ENCODE measurements at places on chromosomes 5 and 9. TPM values are rescaled to one million over a fixed set of nuclear protein-coding genes. Genes with fewer than 3 reads are reported as not detected.

Gene DMRT3
- total RNA-seq = not detected

Gene PCDHB14
- total RNA-seq = 8.4 TPM

Gene ENTPD8
- 0.21 TPM for total RNA-seq

Gene DAB2
- 70.7 TPM for total RNA-seq

Gene SPINK14
- total RNA-seq = not detected

Gene KCNT1
- not detected for total RNA-seq

DNA sequence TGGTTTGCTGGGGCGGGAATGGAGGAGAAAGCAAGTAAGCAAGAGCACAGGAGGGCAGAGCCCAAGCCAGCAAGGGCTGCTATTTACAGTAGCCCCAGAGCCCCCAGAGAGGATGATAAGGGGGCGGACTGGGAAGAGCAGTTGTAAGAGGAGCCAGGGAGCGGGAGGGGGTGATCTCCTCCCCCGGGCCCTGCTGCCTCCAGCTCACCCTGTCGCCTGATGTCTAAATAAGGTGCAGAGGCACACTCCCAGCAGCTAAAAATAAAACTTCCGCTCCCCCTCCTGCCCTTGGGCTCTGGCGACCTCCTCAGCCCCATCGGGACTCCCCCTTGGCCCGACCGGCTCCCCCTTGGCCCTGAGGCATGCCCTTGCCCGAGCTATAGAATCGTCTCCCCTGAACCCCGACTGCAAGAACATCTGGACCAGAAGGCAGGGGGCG is 14.4 kb upstream of the CCDC69 start:
- H3K4me3 ChIP-seq = no peak overlapping the region
- H3K36me3 ChIP-seq = no peaks in the 10 kb centered on the region
- H3K27me3 ChIP-seq = peaks cover 6% of the 10 kb centered on the region
- H3K4me1 ChIP-seq = peaks cover 2% of the 10 kb centered on the region
- no peak for DNase-seq
- no peak overlapping the region for H3K27ac ChIP-seq

DNA sequence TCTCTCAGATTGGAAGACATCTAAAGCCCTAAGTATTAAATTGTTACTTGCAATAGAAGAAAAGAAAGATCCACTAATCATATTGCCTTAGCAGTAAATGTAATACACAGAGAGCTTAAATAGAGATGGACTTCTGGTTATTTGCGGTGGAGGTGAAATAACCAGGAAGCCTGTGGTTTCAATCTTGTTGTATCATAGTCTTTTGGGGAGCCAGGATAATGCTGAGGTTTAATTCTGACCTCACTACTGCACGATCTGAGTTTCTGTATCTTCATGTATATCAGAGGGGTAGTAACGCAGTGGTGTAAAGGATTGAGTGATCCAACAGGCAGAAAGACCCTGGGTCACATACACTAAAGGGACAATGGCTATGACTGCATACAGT is 71.7 kb downstream of the ANKRD55 start:
- H3K27ac ChIP-seq = no peak overlapping the region
- H3K27me3 ChIP-seq = no peaks in the 10 kb centered on the region
- H3K4me3 ChIP-seq = no peak overlapping the region
- no peak for DNase-seq
- H3K4me1 ChIP-seq = peaks cover 37% of the 10 kb centered on the region

DNA sequence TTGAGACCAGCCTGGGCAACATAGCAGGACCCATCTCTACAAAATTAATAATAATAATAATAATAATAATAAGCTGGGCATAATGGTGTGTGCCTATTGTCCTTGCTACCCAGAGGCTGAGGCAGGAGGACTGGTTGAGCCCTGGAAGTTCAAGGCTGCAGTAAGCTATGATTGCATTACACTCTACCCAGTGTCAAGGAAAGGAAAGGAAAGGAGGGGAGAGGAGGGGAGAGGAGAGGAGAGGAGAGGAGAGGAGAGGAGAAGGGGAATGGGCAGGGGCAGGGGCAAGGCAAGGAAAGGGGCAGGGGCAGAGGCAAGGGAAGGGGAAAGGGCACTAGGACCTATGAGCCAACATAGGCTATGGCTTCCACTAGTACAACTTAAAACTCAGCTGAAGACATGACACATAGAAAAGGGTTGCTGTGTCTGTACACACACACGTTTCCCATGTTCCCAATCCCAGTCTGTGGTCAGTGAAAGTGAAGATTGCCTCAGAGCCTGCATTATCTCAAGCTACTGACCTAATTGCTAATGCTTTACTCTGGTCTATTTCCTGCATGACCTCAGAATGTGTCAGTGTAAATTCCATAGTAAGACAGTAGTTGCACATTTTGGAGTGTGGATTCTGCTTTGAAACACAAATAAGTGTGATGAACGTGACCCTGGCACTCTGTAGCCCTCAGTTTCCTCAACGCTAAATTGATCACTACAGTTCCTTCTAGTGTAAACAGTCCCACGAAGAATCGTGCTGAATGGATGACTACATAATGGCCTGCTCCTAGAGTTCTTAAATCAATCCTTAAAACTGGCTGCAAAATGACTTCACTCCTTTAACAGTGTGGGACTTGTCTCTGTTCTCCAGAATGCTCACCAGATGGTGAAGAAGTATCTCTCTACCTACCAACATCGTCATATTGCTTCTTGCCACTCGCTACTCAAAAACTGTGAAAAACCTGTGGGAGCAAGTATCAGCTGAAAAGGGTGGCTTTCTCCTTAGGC is 497.0 kb downstream of the RAB3C start:
- no peak for DNase-seq
- no peak overlapping the region for H3K27ac ChIP-seq
- no peak overlapping the region for H3K4me3 ChIP-seq
- no peaks in the 10 kb centered on the region for H3K27me3 ChIP-seq
- H3K4me1 ChIP-seq = no peaks in the 10 kb centered on the region
- no peaks in the 10 kb centered on the region for H3K36me3 ChIP-seq

GRCh38 chr9:71928376-71928775 is 16.9 kb downstream of the C9orf85 start:
- H3K27me3 ChIP-seq = no peaks in the 10 kb centered on the region
- DNase-seq = no peak
- no peak overlapping the region for H3K27ac ChIP-seq
- no peaks in the 10 kb centered on the region for H3K4me1 ChIP-seq
- H3K36me3 ChIP-seq = no peaks in the 10 kb centered on the region

DNA sequence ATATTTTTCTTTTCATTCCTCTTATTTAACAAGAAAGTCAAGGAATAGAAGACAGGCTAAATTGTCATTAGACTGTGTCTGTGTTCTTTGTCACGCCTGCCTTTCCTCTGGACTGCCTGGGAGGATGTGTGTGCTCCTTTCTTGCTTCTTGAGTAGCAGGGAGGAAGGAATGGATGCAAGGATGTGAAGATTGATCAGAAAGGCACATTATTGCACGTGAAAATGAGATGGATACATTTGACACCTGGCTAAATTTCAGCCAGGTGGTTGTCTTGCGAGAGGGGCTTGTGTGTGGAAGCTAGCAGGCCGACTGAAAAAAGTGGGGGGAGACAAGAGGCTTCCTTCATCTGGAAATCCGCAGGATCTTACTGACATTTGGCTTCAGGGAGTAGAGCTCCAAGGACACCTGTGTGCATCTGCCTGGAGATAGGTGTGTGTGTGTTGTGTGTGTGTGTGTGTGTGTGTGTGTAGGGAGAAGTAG is 200.1 kb downstream of the MEF2C start:
- peaks cover 8% of the 10 kb centered on the region for H3K36me3 ChIP-seq
- no peak for DNase-seq
- peaks cover 59% of the 10 kb centered on the region for H3K27me3 ChIP-seq

- H3K27me3 ChIP-seq = peaks cover 2% of the 10 kb centered on the region
- H3K4me1 ChIP-seq = no peaks in the 10 kb centered on the region
- no peak overlapping the region for H3K4me3 ChIP-seq
- H3K36me3 ChIP-seq = peaks cover 3% of the 10 kb centered on the region
- no peak for DNase-seq
These were observed 21.0 kb downstream of the RICTOR start for GRCh38 chr5:39053189-39053588.
